ENCODE measurements at places on chromosomes 7 and 10.

- no peaks in the 10 kb centered on the region for H3K27me3 ChIP-seq
- H3K4me3 ChIP-seq = no peak overlapping the region
- peaks cover 15% of the 10 kb centered on the region for H3K36me3 ChIP-seq
- H3K4me1 ChIP-seq = peaks cover 9% of the 10 kb centered on the region
- DNase-seq = peak; percentile 92
These were observed 193.2 kb downstream of the MYOF start for GRCh38 chr10:93288679-93289634.

GRCh38 chr10:95241533-95241932 lies 47.5 kb downstream of the ACSM6 start:
- H3K36me3 ChIP-seq = peaks cover 25% of the 10 kb centered on the region
- no peak overlapping the region for H3K4me3 ChIP-seq
- H3K4me1 ChIP-seq = no peaks in the 10 kb centered on the region
- DNase-seq = no peak

DNA sequence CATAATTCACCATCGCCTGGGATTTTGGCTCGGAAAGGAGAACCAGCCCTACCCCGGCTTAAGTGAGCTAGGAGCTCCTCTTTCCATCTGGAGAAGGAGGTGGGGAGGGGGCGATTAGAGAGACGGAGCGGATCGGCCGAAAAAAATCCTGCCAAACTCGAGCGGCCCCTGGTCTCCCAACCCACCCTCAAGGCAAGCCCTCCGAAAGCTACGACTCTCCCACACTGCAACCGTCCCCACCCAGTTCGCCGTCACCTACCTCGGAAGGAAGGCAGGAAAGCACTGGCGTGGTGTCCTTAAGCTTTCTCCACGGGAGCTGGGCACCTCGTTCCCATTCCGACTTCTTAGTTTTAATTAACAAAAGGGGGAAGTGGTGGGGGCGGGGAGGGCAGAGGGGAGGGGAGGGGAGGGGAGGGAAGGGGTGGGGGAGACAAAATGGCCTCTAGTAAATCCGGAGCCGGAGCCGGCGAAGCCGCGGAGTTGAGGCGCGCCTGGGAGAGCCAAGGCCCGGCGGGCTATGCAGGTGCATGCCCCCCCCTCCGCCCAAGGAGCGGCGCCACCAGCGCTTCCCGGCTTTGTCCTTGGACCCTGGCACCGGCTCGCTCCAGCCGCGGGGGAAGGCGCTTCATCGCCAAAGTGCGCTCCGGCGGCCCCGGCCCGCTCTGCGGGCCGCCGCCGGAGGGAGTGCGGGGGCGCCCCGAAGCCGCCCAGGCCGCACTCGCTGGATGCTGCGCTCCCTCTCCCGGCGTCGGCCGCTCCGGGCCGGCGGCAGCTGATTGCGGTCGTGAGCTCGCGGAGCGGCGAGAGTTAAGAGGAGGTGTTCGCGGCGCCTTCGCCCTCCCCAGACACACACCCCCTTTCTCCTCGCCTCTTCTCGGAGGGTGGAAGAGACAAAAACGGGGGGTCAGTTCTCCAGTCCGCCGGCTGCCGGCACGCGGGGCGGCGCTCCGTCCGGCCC lies at the start of gene LRRC4:
TSS of gene LRRC4 (minus strand) at position 784 of the 958 bp plus-strand sequence. CDS start 797 bp downstream, outside the sequence.
- no peak within 1 kb of the TSS for H3K27ac ChIP-seq
- H3K36me3 ChIP-seq = peaks cover 13% of the 10 kb centered on the region
- DNase-seq = peak; percentile 63
- peaks cover 7% of the 10 kb centered on the region for H3K27me3 ChIP-seq

DNA sequence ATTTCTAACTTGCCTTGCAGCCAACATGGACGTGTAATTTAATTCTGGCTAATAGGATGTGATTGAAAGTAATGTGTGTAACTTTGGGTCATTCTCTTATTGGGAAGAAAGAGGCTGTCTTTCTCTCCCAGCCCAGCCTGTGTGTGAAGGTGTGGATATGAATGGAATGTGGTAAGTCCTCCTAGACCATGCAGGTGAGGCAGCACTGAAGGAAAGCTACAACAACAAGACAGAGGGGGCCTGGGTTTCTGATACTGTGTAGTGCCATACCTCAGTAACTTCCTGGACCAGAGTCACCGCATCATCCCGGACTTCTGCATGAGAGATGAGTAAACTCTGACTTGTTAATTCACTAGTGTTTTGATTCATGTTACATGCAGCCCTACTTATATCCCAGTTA lies 237.0 kb downstream of the EXOC4 start:
- H3K4me1 ChIP-seq = no peaks in the 10 kb centered on the region
- no peaks in the 10 kb centered on the region for H3K27me3 ChIP-seq
- no peaks in the 10 kb centered on the region for H3K36me3 ChIP-seq
- DNase-seq = no peak
- H3K27ac ChIP-seq = no peak overlapping the region
- H3K4me3 ChIP-seq = no peak overlapping the region

GRCh38 chr10:133225707-133226191 lies 4.3 kb upstream of the UTF1 start:
- peaks cover 3% of the 10 kb centered on the region for H3K36me3 ChIP-seq
- no peak for DNase-seq
- peaks cover 6% of the 10 kb centered on the region for H3K27me3 ChIP-seq
- H3K27ac ChIP-seq = no peak overlapping the region

GRCh38 chr7:3154317-3154716 lies 110.7 kb upstream of the CARD11 start:
- no peaks in the 10 kb centered on the region for H3K4me1 ChIP-seq
- H3K4me3 ChIP-seq = no peak overlapping the region
- H3K27ac ChIP-seq = no peak overlapping the region

Data from H9 (cell line).